Activated CD4-positive, alpha-beta T cell treated with anti-CD3 and anti-CD28 coated beads, Interleukin-2, amount 10 ng/mL, durations not matched to agents 24 days and 14 days (primary cell): ENCODE measurements at places on chromosomes 1 and 21. TPM values are rescaled to one million over a fixed set of nuclear protein-coding genes. Genes with fewer than 3 reads are reported as not detected.

The TM2D1 gene
- total RNA-seq = 29.8 and 32.9 TPM in 2 replicates

The TSPEAR gene
- not detected in 2 replicates for total RNA-seq

The PTPRC gene
- total RNA-seq = 436 and 438 TPM in 2 replicates

The ST6GALNAC5 gene
- total RNA-seq = not detected in 2 replicates

The DNASE2B gene
- total RNA-seq = not detected in 2 replicates

The SLC45A3 gene
- 1.0 and 1.1 TPM in 2 replicates for total RNA-seq

The CLCA1 gene
- not detected in 2 replicates for total RNA-seq

The MROH9 gene
- not detected in 2 replicates for total RNA-seq

The MOV10 gene
- total RNA-seq = 70.7 and 76.7 TPM in 2 replicates

DNA sequence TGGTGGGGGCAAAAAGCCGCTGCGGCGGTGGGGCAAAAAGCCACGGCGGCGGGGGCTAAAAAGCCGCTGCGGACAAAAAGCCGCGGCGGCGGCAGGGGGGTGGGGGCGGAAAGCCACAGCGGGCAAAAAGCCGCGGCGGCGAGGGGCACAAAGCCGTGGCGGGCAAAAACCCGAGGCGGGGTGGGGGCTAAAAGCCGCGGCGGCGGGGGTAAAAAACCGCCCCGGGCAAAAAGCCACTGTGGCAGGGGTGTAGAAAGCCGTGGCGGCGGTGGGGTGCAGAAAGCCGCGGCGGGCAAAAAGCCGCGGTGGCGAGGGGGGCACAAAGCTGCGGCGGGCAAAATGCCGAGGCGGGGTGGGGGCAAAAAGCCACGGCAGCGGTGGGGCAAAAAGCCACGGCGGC, 3901.8 kb downstream of the SRGAP2C start:
- no peak for DNase-seq

- no peak for DNase-seq
Measured at GRCh38 chr1:64246294-64246917, 43.0 kb downstream of the UBE2U start.

DNA sequence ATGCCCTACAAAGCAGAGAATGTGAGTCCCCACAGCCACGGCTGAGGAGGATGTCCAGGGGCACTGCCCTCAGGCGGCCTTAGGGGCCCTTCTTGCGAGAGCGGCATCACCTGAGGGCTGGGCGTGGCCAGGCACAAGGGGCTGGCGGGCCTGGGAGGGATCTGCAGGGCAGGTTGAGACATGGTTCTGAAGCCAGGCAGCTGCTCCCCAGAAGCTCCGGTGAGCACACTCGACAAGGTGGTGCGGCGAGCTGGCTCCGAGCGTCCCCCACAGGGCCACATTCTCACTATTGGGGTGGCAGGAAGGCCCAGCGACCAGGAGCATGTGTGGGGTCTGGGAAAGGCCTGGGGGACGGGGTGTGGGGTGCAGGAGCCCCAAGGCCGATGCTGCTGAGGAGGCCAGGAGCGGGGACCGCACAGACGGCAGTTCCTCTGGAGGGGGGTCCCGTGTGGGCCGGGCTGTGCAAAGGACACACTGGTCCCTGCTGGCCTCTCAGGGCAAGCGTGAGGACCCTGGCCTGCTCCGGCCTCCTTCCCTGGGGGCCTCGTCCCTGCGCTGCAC, 47.2 kb downstream of the MORN1 start:
- DNase-seq = no peak

DNA sequence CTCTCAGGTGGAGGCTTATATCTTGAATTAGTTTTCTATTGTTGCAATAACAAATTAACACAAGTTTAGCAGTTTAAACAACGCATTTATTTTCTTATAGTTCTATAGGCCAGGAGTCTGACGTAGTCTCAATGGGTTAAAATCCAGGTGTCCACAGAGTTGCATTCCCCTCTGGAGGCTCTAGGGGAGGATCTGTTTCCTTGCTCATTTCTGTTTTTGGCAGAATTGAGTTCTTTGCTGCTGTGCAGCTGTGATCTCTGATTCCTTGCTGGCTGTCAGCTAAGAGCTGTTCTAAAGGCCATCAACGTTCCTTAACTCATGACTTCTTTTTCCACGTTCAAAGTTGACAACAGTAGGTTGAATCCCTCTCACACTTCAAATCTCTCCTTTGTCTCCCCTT, 31.8 kb downstream of the S100A10 start:
- no peak for DNase-seq

DNA sequence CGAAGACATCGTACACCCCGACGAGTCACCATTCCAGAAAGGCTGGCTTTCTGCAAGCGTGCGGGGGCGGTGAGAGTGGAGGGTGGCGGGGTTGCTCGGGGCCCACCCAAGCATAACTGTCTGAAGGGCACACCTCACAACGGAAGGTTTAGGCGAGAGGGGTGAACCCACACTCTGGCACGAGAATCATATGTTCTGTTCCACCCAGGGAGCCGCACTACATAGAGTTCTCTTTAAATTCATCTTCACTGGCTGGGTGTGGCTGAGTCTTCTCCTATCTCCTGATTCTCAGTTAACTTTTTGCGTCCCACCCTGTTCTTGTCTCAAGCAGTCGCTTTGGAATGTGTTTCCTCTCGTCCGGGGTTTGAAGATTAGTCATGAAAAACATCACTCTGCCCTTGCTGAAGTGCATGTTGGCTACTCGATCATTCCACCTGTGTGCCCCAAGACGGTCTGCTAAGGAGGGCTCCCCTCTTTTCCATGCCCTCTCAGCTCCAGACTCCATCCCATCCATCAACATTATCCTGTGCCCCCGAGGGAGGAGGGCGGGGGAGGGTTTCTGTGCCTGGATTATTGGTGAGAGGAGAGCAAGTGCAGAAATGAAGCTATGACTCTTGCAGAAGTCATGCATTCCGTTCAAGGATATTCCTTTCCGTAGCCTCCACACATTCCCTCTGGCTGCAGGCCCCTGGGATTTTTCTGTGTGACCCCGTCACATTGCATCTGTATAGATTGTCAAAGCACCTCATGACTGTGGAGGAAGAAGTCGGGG, 53.5 kb upstream of the CD34 start:
- peak; percentile 53 for DNase-seq

DNA sequence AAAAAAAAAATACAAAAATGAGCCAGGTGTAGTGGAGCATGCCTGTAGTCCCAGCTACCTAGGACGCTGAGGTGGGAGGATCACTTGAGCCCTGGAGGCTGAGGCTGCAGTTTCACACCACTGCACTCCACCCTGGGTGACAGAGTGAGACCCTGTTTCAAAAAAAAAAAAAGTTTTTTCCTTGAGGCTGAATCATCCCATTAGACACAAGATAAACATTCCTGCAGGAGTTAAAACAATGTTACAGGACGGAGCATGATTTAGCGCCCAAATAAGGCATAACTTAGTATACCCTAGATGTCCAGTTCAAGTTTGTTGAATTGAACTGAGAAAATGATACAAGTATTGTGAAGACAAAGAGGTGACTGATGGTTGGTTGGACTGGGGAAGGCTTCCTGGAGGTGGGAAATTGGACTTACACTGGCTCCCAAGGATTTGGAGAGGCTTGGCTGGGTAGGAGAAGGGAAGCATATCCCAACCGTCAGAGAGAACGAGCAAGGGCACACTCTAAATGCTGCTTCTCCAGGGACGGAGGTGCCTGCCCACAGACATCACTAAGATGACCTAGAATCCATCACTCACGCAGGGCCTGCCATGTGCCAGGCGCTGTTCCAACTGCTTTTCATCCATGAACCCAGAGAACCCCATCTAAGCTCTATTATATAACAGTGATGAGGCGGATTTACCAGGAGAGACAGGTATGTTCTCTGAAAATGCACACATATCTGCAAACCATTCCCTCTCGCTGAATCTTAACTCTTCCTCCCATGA, 610.6 kb downstream of the KIF26B start:
- DNase-seq = no peak

DNA sequence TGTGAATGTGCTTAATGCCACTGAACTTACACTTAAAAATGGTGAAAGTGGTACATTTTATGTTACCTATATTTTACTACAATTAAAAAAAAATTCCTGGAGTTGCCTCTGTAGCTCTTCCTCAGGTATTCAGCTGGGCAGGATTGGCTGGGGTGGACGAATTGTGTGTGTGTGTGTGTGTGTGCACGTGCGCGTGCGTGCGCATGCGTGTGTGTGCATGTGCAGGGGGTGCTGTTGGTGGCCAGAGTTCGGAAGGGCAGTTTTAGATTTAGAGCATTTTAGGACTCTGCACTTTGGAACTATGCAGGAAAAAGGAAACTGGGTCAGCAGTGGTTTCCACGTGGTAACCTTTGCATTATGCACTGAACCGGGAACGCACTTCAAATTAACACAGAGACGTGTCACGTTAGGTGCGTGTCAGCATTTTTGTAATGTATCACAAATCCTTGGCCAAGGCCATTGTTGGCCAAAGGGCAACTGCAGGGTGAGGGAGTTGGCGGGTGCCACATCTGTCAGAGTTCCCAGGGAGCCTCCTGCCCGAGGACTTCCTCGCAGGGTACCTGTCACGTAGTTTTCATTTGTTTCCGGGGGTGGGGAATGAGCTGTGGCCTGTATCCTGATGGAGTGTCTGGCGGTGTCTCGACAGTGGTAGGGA, 312.8 kb downstream of the CAMTA1 start:
- no peak for DNase-seq

- no peak for DNase-seq
Measured at GRCh38 chr1:159944623-159945455, 574 bp downstream of the IGSF9 start.

- DNase-seq = no peak
Measured at GRCh38 chr1:18348354-18348753, 132.4 kb upstream of the KLHDC7A start.

DNA sequence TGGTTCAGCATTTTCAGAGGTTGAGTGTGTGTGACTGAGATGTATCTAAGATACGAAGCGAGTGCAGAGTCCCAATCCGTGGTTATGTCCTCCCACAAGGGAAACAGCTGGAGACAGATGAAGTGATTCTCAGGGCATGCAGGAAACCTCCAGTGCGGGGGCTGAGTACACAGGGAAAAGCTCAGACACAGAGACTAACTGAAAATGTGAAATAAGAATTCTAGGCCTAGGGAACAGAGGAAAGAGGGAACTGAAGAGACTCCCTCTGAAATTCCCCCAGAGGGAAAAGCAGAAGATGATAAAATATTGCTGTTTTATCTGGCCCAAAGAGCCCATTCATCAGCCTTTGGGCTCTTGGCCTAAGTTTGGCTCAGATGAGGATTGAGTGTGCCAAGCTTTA, 116.8 kb downstream of the LRRC53 start:
- no peak for DNase-seq

DNA sequence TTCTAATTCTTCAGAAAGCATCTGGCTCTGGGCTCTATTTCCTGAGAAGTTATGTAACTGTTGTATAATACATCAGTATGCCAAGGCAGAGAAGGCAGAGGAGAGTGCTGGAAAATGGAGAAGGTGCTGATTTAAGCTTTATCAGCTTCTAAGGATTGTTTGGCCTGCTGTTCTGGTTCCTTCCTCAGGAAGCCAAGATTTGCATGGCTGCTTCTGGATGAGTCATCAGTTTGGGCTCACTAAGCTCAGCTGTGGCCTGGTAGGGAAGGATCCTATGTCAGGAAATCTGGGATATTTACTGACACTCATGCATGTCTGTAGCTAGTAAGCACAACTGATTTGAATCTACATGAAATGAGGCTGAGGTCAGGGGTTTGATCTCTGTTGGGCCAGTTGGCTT, 73.2 kb upstream of the ADGRL4 start:
- DNase-seq = no peak
